ENCODE measurements at places on chromosomes 4 and X.

DNA sequence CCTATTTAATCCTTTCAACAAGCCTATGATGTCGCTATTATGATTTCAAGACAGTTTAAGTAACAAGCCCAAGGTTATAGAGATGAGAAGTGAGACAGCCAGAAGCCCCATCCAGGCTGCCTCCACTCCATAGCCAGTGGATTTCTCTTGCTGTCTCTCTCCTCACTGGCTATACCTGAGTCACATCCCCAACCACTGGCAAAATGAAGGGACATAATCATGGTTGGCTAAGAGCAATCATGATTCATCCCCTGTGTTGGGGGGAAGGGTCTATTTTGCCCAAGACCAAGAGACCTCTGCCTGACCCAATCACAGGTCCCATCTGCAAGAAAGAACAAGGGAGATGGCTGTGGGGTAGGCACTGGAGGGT lies 334.9 kb upstream of the GATB start:
- no peak for DNase-seq

- no peak for DNase-seq
Observed at GRCh38 chr4:122541996-122542395, 78.9 kb downstream of the IL21 start.

DNA sequence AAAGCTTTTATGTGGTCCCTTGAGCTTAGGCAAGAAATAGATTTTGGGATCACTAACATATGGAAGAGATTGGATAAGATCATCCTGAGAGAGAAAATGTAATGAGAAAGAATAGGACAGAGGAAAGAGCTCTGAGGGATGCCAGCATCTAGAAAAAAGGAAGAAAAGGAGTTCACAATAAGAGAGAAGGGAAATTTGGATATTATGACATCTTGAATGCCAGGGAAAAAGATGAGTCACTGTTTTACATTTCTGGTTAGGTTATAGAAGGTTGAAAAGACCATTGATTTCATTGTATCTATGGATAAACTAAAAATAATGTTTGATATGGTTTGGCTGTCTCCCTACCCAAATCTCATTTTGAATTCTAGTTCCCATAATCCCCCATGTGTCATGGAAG lies 208.5 kb downstream of the MAD2L1 start:
- DNase-seq: no peak

- DNase-seq: no peak
Observed at GRCh38 chrX:13690836-13691235, 1.9 kb downstream of the RAB9A start.

DNA sequence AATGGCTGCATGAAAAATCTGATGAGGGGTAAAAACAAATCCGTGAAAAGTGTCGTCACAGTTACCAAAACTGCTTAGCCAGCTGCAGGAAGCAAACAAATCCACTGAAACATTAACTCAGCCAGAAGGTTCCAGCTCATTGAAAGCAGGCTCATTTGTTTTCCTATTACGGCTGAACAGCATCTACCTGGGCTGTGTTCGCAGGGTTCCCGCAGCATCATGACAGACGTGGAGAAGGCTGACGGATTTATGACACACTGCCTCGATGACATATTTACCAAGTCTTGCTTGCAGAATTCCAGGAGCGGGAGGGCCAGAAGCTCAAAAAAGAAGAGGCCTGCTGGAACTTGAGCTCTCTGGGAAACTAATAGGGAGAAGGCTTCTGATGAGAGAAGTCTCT lies 781.1 kb downstream of the RAB28 start:
- no peak for DNase-seq

DNA sequence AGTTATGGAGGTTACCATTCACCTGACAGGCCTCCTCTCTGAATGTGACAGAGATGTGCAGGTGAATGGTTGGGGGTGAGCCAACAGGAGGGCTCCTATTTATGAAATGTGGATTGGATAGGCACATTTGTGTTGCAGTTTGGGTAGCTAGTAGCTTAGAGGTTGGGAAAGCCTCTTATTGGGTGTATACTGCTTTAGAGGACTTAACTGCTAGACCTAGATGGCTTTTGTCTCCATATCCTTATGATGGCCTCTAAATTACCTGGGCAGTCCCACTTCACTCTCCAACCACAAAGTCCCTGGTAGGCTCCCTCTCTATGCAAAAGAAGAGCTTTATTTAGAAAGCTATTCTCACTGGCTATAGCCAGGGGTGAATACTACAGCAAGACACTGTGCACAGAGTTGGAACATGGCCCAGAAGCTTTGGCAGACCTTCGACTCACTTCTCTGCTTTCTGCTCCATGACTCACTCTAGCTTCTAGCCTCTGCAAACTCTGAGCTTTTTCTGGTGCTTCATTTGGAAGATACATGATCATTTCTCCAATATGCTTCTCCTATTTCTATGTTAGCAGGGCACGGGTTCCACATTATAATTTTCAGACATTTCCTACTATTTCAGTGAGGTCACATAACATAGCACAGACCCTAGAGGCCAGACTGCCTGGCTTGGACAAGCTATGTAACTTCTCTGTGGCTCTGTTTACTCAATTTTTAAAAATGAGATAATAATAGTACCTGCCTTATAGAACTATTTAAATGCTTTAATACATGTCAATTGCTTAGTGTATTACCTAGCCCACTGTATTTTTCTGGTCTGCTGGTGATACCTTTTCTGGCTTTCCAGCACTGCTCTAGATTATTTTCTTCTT lies 6.0 kb upstream of the VGLL1 start:
- DNase-seq: no peak

DNA sequence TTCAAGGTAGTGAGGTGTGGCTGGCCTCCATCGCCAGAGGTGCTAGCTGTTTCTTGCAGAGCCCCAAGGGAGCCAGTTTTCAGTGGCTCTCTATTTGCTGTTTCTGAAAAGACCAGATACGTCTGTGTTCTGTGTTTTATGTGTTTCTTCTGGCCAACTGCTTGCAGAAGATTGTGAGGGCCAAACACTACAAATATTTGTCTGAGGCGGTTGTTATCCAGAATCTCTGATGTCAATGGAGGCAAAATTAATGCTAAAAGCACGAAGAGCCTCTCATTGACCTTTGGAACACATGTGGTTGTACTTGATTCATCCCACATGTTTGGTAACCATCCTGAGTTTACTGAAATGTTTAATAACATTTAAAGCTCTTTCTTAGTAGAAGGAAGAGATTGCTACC lies 113.9 kb downstream of the CT47B1 start:
- DNase-seq: no peak

GRCh38 chr4:89303814-89304388 lies 3.7 kb downstream of the GPRIN3 start:
- DNase-seq: no peak

- no peak for DNase-seq
Observed at GRCh38 chr4:114941503-114941902, 171.9 kb downstream of the NDST4 start.

GRCh38 chr4:138910195-138910913 lies 105.2 kb upstream of the NOCT start:
- DNase-seq: no peak

GRCh38 chr4:4397441-4397819 lies 10.5 kb downstream of the NSG1 start:
- DNase-seq: no peak

DNA sequence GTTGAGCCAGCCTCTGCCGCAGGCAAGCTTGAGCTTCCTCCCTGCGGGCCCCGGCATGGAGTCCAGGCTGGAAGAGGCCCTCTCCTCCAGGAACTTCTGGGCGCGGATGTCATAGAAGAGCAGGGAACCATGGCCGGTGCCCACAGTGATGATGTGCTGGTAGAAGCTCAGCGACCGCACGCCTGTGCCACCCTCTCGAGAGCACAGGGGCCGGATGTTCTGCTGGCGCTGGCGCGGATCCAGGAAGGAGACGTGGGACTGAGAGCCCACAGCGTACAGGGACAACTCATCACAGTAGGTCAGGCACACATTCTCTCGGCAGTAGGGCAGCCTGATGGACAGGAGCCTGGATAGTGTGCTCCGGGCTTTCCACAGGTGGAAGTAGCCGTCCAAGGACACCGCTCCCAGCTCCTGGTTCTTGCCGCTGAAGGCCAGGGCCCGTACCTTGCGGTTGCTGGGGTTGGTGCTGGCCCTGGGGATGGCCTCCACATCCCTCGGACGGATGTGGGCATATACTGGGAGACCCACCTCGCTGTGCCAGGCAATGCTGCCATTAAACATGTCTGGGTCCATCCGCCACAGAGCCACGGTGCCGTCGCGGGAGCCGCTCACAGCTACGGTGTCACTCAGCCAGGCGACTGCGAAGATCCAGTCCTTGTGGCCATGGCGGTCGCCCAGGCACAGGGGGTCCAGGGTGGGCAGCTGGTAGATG lies 1.2 kb downstream of the DCAF12L2 start:
- DNase-seq: no peak

DNA sequence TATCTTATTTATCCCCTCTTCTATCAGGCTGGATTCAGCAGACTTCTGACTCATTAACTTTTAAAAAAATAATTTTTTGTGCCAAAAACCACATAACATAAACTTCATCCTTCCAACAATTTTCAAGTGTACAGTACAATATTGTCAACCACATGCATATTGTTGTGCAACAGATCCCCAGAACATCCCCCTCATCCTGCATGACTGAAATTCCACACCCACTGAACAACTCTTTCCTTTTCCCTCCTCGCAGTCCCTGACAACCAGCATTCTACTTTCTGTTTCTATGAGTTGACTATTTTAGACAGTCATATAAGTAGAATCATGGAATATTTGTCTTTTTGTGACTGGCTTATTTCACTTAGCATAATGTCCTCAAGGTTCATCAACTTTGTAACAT lies 2.2 kb upstream of the MID2 start:
- no peak for DNase-seq

DNA sequence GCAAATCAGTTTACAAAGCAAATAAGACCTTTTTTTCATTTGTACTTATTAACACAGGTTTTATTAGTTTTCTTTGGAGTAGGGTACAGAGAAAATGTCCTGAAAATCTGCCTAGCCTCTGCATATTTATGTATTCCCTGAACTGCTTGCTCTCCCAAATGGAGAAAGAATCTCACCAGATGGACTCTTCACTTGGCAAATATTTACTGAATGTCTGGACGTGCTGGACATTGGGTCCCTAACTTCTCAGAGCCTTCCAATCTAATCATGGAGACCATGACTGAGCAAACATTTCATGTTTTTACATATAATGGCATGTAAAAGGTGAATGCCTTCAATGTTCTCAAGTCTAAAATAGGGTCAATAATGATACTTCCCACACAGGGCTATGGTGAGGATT lies 126.0 kb downstream of the CHRDL1 start:
- no peak for DNase-seq
